ENCODE measurements at places on chromosomes 5 and 9.

DNA sequence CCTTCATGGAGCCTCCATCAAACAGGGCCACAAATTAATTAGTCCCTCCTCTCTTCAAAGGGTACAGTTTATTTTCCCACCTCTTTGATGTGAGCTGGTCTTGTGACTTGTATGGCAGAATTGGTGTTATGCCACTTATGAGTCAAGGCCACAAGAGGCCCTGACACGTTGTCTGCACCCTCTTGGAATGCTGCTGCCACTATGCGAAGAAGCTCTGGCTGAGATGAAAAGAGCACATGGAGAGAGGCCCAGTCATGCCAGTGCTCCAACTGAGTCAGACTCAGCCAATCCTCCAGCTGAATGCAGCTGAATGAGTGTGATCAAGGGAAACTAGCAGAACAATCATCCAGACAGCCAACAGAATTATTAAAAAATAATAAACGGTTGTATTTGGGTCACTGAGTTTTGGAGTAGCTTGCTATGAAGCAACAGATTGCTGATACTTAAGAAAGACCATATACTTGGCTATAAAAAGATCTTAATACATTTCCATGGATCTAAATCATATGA, 128.3 kb downstream of the MARCHF11 start:
- DNase-seq: no peak

- DNase-seq: no peak
These were observed 49.0 kb upstream of the RIC1 start for GRCh38 chr9:5579881-5580280.

DNA sequence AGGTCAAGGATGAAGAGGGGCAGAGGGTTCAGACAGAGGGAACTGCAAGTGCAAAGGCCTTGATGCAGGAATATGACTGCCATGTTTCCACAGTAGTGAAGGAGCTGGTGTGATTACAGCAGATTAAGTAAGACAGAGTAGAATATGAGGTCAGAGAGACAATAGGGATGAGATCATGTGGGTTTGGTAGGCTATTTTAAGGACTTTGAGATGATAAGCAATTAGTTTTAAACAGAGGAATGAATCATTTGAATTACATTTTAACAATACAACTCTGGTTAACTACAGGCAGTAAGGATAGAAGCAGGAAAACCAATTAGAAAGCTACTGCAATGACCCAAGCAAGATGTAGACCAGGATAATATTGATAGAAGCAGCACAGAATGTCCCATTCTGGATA, 7.7 kb downstream of the CENPK start:
- DNase-seq: no peak

DNA sequence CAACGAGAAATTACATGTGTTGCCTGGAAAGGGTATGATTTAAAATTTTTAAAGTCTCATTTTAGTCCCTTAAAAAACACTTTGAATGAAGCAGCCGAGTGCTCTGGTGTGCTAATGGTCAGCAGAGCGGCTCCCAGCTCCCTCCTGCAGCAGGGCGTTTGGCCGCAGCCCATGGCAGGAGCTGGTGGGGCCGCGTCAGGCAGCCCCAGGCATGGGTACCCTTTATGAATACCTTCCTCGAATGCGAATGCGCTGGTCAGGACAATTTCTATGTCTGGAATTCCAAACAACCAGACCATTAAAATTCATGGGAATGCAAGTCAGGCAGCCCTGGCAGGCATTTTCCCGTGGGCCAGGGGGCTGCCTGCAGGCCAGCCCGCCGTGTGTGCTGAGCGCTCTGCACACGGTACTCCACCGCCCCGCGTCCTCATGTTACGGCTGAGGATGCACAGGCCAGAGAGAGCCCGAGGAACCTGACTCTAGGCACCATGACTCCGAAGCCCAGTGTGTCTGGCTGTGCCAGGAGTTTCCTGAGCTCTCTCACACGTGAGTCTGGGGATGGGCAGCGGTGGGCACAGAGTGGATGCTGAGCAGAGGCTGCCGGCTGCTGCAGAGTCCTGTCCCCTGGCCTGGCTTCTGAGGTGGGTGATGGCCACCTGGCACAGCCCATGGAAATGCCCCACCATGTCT, 123.7 kb downstream of the WNK2 start:
- DNase-seq: no peak

GRCh38 chr5:138725818-138726416, 27.3 kb upstream of the CTNNA1 start:
- DNase-seq: no peak

- DNase-seq: no peak
These were observed 479.0 kb downstream of the ZSWIM6 start for GRCh38 chr5:61811052-61811451.

DNA sequence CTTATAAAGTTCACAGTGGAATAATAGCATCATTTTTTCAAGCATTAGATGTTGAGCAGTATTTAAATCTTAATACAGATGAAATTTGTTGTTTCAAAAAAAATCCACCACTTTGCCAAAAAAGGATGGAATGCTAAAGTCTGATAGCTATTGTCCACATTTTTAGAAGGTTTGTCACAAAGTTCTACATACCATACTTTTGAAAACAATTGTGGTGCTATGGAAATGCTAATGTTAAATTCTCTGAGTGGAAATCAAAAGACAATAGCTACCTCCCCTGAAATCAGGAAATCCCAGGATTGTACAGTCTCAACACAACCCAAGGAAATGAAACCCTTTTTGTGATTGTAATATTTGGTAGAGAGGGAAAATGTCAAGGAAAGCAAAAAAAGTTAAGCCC, 19.3 kb upstream of the GRAMD2B start:
- no peak for DNase-seq

- no peak for DNase-seq
These were observed 93.4 kb downstream of the OSTF1 start for GRCh38 chr9:75181750-75182149.

DNA sequence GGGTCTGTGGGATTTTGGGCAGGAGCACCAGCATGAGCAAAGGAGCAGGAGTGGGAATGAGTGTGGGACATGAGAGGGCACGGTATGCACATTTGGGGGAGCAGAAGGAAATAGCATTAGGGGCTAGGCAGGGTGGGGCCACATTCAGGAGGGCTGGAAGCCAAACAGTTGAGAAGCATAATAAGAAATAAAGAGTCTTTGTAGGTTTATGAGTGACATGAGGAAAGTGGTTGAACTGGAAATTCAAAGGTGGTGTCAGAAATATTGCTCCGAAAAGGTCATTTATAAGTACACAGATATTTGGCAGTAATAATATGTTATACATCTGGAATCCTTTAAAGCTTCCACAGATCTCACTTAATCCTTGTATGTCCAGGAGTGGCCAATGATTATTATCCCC, 26.4 kb downstream of the ARHGEF28 start:
- no peak for DNase-seq
